Smooth muscle cell of the coronary artery (primary cell): ENCODE measurements at places on chromosomes 5 and 9. TPM values are rescaled to one million over a fixed set of nuclear protein-coding genes. Genes with fewer than 3 reads are reported as not detected.

The KIAA1958 gene
- 0.68 and 0.82 TPM in 2 replicates for total RNA-seq

The GPSM1 gene
- 33.7 and 35.2 TPM in 2 replicates for total RNA-seq

The PTPDC1 gene
- 4.8 and 9.5 TPM in 2 replicates for total RNA-seq

The HAVCR1 gene
- not detected in 2 replicates for total RNA-seq

The NR4A3 gene
- 0.23 and 0.35 TPM in 2 replicates for total RNA-seq

The CER1 gene
- not detected in 2 replicates for total RNA-seq

The CA9 gene
- 0.98 TPM in 1 of 2 replicates, not detected in the other for total RNA-seq

The TIMD4 gene
- not detected in 2 replicates for total RNA-seq
